ENCODE measurements at places on chromosomes 7 and 10.

DNA sequence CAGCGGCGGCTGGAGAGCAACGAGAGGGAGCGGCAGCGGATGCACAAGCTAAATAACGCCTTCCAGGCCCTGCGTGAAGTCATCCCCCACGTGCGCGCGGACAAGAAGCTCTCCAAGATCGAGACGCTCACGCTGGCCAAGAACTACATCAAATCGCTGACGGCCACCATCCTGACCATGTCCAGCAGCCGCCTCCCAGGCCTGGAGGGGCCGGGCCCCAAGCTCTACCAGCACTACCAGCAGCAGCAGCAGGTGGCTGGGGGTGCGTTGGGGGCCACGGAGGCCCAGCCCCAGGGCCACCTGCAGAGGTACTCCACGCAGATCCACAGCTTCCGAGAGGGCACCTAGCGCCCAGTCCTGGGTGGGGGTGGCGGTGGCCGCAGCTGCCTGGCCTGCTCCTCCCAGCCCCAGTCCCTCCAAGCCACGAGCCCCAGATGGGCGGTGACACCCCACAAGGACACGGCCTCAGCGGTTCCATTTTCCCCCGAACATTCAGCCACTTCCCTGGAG is 1.3 kb downstream of the BHLHA15 start:
- no peak for DNase-seq

- no peak for DNase-seq
Observed at GRCh38 chr10:52314822-52315552, 906 bp downstream of the DKK1 start.

GRCh38 chr7:99406557-99406956 is 1.8 kb downstream of the PDAP1 start:
- no peak for DNase-seq

GRCh38 chr7:4040109-4040928 is 641.8 kb upstream of the FOXK1 start:
- DNase-seq: no peak

GRCh38 chr10:79367426-79368189 is 20.3 kb downstream of the PPIF start:
- no peak for DNase-seq

- no peak for DNase-seq
Observed at GRCh38 chr10:103154521-103155299, 38.4 kb downstream of the NT5C2 start.

GRCh38 chr7:8638076-8638475 is 204.7 kb downstream of the NXPH1 start:
- no peak for DNase-seq

DNA sequence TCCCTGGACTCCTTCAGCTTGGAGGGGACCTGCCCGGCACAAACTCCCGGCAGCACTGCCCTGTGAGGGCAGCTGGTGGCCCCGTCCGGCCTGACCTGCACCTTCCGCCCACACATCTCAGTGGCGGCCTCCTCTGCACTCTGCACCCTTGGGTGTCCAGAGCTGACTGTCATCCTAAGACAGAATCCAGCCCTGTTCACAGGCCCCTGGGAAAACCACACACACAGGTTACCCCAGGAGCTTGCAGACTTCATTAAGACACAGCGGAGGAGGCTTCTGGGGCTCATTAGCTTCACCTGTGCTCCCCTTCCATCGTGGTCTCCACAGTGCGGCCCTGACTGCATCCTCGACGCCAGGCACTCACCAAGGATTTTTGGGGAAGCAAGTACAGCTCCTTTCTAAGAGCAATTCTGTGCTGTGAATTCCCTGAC is 51.5 kb upstream of the SHH start:
- no peak for DNase-seq

DNA sequence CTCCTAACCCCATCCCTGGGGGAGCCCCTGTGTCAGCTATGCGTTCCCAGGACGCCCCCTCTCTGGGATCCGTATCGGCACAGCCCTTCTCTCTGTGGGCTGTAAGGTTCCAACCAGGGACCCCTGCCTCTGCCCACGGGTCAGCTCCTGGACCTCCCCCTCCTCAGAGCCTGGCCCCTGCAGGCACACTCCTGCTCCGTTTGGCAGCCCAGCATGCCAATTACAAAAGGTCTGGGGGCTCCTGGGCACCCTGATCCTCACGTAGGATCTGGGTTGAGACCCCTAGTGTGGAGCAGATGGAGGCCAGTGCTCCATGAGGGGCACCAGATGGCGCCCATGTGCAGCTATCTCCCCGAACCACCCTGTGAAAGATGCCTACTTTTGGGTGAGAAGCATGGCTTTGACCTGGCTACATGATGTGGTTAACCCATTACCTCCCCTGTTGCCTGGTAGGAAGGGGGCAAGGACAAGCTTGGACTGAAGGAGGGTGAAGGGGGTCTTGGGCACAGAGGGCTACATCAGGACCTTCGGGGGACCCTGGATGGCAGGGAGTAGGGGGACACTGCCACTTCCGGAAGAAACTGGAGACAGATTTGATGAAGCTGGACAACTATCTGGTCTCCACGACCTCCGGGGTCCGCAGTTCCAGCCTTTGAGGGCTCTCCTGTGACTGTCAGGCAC is 9.0 kb downstream of the TACR2 start:
- DNase-seq: no peak

DNA sequence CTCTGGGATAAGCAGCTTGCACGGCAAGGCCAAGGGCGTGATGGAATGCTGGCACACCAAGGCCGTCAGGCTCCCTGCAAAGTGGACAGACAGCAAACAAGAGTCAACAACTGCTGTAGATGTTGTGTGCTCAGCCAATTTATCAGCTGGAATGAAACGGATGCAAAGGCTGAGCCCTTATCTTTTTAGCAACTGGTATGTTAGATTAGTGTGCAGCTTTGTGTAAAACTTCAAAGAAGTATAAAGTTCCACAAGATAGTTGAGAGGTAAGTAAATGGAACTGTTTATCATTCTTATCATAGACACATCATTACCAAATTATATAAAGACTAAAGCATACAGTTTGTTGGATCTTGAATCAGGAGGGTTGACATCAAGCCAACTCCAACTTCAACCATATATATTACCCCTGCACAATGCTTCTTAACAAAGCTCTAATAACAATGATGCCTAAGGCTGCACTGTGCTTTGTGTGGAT is 289.0 kb downstream of the TNS3 start:
- no peak for DNase-seq

GRCh38 chr10:71434760-71435394 is 38.2 kb downstream of the CDH23 start:
- DNase-seq: no peak

GRCh38 chr7:68078157-68078710 is 1081.6 kb downstream of the TYW1 start:
- no peak for DNase-seq

GRCh38 chr7:40827222-40828085 is 692.6 kb downstream of the SUGCT start:
- DNase-seq: no peak

- peak; percentile 10 for DNase-seq
Observed at GRCh38 chr7:98051118-98051744, 55.4 kb upstream of the LMTK2 start.
